ENCODE measurements at places on chromosomes 11 and 22.

DNA sequence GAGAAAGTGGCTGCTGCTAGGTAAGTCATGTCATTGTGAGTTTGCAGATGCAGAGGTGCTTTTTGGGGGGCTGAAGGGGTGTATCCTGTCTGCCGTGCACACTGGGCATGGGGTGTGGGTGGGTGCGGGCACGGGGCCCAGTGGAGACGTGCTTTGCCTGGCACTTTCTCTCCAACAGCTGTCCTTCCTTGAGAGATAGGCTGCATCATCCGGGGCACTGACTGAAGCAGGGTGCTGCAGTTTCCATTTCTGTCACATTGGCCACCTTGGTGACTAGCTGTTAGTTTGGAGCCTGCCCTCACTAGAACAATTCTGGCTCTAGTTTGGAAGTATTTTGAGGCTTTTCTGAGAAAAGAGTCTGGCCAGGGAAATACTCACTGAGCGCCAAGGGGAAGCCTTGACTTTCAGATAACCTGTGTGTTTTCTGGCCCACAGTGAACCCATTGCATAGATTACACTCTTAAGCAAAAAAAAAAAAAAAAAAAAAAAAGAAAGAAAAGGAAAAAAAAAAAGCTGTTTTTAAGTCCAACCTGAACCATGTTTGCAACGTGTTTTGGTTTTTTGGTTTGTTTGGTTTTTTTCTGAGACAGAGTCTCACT is 219.2 kb downstream of the NAV2 start:
- DNase-seq: no peak

DNA sequence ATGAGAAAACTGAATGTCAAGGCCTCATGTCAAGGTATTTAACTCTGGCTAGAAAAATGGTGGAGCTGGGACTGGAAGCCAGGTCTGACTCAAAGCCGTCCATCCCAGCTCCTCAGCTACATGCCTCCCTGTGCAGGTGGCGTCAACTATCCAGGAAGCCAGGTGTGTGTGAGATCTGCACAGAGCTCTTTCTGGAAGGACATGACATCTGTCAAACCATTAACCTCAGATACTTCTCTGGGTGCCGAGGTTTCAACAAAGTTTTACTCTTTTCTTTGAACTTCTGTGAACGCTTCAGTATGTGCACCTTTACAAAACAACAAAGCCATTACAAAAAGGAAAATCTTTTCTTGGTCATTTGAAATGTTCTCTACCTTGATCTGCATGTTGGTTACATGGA is 7.0 kb upstream of the CASTOR1 start:
- no peak for DNase-seq

DNA sequence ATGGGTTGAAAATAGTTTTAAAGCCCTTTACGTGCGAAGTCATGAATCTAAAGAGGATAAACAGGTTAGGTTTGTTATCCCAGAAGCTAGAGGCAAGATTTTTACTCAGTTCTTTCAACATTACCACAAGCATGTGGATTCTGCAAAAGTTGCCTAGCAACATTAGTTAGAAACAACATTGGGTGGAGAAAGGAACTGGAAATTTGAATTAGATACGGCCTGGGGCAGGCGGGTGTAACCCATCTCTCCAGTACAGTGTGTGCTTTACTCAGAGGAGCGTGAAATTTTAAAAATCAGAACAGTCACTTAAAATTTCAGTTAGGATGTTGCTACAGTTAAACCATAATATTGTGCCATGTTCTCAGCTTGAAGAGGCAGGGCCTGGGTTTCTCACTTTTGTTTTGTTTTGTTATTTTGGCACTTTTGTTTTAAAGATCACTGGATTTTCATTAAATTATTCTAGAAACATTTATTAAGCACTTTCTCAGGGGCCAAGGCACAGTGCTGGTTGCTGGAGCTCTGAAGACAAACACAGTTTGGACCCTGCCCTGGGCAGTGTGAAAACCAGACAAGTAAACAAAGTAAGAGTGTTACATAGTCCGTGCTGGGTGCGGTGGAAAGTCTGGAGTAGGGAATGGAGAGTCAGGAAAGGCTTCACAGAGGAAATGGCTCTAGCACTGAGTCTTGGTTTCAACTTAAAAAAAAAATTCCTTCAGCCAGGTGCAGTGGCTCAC is 4.4 kb upstream of the WEE1 start:
- peak; percentile 74 for DNase-seq

GRCh38 chr11:114259124-114259526 is 37.1 kb upstream of the NNMT start:
- DNase-seq: no peak

DNA sequence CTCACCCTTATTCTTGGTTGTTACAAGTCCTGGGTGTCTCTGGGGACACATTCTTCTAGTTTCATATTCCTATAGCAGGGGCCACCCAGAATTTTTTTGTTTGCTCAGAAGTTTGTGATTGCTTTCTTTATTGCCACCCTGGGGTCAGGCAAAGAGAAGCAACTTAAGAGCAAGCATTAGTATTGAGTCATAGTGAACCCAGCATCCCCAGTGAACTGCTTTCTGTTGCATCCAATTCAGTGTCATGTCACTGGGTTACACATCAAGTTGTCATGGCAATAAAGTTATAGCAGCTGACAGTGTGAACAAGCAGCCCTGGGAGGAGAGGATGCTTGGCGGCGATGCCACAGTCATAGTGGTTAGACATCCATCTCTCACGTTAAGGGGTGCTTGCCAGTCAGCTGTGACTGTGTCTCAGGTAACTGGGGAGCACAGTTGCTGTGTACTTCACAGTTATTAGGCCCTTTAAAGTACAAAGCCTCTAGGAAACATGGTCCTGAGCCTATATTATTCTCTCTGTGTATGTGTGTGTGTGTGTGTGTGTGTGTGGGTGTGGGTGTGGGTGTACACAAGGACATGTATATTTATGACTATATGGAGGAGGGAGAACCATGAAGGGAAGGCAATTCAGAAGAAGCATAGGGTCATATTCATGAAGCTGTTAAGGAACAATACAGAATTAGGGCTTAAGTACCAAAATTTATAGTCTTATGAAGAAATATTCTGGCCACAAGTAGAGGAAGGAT is 52.5 kb downstream of the TRIM44 start:
- DNase-seq: no peak

DNA sequence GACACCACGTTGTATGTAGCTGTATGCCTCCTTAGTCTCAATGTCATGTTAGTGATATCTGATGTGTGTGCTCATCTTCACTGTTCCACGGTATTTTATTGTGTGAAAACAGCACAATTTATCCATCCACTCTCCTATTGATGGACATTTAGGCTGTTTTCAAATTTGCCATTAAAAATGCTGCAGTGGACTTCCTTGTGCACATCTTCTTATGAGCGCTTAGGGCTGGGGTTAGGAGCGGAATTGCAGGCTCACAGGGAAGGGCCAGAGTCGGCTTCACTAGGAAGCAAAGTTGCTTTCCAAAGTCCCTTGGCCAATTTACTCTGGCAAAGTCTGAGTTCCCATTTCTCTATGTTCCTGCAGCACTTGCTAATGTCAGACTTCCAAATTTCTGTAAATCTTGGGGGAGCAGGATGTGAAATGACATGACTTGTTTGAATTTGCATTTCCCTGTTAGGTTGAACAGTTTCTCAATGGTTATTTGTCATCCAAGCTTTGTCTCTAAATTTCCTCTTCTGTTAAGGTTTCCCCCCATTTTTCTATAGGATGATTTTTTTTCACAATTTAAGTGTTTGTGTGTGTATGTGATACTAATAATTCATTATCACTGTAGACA is 75.4 kb downstream of the MYEOV start:
- DNase-seq: peak; percentile 17

- DNase-seq: no peak
These were observed 537.7 kb downstream of the BUD13 start for GRCh38 chr11:116234989-116235568.

DNA sequence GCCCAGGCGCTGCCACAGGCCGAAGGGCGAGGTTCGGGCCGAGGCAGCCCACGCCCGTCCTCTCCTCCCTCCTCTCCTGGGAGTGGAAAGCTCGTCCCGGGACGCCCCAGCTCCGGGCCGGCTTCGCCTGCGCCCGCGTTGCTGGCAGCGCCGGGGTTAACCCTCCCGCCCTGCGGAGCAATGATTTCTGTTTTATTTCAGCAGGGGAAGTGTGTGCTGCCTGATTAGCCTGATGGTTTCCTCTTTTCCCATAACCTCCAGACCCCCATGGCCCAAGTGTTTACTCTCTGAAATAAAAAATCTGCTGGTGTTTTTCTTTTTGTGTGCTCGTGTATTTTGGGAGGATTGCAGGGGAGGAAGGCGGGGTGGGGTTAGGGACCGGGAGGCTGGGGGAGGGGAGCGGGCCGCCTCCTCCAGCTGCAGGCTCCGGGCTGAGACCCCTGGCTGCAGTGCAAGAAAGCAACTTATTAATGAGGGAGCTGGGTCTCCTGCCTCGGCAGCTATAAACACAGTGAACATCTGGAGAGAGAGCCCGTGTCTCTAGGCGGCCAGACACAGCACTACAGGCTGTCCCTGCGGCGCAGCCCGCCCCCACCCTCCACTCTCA is 38.6 kb downstream of the ETS1 start:
- peak; percentile 52 for DNase-seq

DNA sequence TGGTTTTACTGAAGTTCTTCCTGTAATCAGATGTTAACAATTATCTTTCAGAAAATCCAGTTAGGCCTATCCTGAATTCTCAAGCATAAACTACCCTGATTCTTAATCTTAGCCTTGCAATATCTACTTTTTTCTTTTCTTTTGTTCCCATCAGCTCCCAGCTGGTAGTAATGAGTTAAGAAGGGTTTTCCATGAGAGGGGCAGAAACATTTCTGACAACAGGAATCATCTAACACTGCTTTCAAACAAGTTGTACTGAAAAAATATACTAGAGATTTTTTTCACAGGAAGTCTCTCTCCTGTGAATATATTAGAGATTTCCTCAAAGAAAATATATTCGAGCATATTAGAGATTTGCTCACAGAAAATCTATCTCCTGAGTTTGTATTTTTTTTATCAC is 3.3 kb upstream of the TRIM6 start:
- DNase-seq: no peak

- no peak for DNase-seq
These were observed 86.6 kb downstream of the RTL6 start for GRCh38 chr22:44411226-44412135.

DNA sequence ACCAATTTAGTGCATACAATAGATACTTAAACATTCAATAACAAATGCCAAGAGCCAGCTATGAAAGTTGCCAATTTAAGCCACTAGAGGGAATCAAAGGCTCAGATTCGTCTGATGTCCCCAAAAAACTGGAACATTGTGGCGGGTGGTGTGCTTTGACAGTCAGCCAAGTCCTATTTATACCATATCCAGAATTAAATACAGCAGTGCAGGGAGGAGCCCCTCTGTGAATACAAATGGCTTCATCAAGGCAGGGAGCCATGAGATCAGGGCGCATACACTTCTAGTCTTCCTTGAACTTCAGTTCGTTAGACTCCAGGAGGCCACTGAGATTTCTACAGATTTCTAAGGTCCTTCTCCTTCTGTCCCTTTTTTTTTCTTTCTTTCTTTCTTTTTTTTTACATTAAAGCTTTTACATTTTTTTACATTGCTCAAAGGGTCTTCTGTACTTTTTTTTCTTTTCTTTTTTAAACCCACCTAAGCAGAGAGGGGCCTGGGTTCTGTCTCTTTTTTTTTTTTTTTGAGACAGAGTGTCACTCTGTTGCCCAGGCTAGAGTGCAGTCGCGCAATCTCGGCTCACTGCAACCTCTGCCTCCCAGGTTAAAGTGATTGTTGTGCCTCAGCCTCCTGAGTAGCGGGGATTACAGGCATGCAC is 41.5 kb upstream of the HSPA8 start:
- peak; percentile 67 for DNase-seq

GRCh38 chr11:77619576-77620198 is 17.9 kb downstream of the CLNS1A start:
- no peak for DNase-seq

- peak; percentile 18 for DNase-seq
These were observed 51.6 kb downstream of the ST14 start for GRCh38 chr11:130211144-130211543.

GRCh38 chr11:47388697-47389576 is 10.6 kb upstream of the SPI1 start:
- no peak for DNase-seq

- no peak for DNase-seq
These were observed 650.8 kb upstream of the KIRREL3 start for GRCh38 chr11:127651175-127651887.

- no peak for DNase-seq
These were observed 123.3 kb downstream of the PAX6 start for GRCh38 chr11:31687861-31688260.

GRCh38 chr11:109106151-109106906 is 315.7 kb upstream of the C11orf87 start:
- DNase-seq: no peak

DNA sequence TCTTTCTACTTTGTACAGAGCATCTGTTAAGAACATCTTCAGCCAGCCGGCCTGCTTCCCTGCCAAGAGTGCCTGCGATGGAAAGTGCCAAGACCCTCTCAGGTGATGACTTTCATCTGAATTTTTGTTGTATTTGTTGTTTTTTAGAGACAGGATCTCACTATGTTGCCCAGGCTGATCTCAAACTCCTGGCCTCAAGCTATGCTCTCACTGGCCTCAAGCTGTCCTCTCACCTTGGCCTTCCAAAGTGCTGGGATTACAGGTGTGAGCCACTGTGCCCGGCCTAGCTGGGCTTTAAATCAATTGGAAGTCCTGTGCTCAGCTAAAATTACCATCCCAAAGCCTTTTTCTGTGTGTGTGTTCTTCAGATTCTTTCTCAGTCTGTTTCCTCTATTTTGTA is 64.2 kb upstream of the ADORA2A start:
- no peak for DNase-seq

DNA sequence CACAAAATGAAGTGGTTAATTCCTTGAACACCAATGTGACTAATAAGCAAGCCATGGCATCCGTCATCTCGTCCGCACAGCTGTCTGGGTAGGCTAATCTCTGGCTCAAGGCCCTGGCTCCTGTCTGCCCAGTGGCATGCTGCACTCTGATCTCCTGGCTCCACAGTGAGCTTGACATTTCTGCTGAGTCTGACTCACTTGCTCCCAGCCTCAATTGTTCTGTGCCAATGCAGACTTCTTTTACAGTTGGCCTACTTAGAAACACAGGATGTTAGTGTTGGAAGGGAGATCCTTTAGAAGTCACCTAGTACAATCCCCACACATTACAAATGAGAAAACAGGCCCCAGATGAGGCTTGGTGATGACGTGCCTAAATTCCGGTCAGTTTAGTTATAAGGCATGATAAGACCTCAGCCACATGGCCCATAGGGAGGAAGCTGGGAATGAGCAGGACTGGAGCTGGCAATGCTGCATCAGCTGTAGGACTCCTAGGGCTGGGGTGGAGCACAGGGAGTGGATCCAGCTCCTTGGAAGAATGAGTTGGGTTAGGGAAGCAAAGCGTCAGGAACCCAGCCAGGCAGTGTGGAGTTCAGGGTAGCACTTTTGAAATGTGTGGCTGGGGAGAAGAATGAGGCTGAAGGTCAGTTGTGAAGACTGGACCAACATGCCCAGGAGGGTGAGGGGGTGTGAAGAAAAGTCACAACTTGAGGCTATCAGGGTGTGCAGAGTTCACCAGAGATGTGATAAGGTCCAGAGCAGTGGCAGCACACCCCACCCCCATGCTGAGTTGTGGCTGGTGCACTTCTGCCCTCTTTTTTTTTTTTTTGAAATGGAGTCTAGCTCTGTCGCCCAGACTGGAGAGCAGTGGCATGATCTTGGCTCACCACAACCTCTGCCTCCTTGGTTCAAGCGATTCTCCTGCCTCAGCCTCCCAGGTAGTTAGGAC is 70.2 kb upstream of the EED start:
- peak; percentile 67 for DNase-seq

GRCh38 chr11:37544491-37544890 is 946.5 kb upstream of the RAG2 start:
- no peak for DNase-seq

GRCh38 chr22:48829908-48830307 is 997.8 kb downstream of the BRD1 start:
- DNase-seq: no peak
